ENCODE measurements at places on chromosomes 7 and 10. TPM values are rescaled to one million over a fixed set of nuclear protein-coding genes. Genes with fewer than 3 reads are reported as not detected.

The OPALIN gene
- not detected for total RNA-seq

The PITX3 gene
- 0.69 TPM for total RNA-seq

The SND1 gene
- total RNA-seq: 72.7 TPM

The CHST3 gene
- 12.2 TPM for total RNA-seq

The SP8 gene
- 2.8 TPM for total RNA-seq

The EEF1AKMT2 gene
- total RNA-seq: 36.7 TPM

The EN2 gene
- 0.23 TPM for total RNA-seq

The ANKRD2 gene
- 0.46 TPM for total RNA-seq

The SPDYE5 gene
- not detected for total RNA-seq

The EFCAB10 gene
- 11.8 TPM for total RNA-seq

The PCLO gene
- 77.5 TPM for total RNA-seq

The PRF1 gene
- total RNA-seq: 1.2 TPM

The RPS24 gene
- 2,051 TPM for total RNA-seq

The JAZF1 gene
- total RNA-seq: 58.6 TPM

The CYP2C19 gene
- not detected for total RNA-seq

The VKORC1L1 gene
- 41.5 TPM for total RNA-seq

The TMEM254 gene
- total RNA-seq: 18.0 TPM

The TMEM184A gene
- under 0.01 TPM for total RNA-seq

The APBB1IP gene
- total RNA-seq: 3.7 TPM

The SUPV3L1 gene
- 35.1 TPM for total RNA-seq

The ANKMY2 gene
- 65.5 TPM for total RNA-seq

The TMEM236 gene
- 0.23 TPM for total RNA-seq

The ZNF775 gene
- 7.6 TPM for total RNA-seq

The TRIM4 gene
- 12.5 TPM for total RNA-seq

The TBL2 gene
- total RNA-seq: 40.6 TPM

The CLDN3 gene
- total RNA-seq: 0.69 TPM

The GIMAP2 gene
- total RNA-seq: 6.7 TPM

The ZCCHC24 gene
- total RNA-seq: 15.2 TPM

The TRPV6 gene
- under 0.01 TPM for total RNA-seq

The NOM1 gene
- total RNA-seq: 22.8 TPM

The C10orf143 gene
- 1.4 TPM for total RNA-seq

The MAGI2 gene
- 118 TPM for total RNA-seq

The C10orf105 gene
- 2.1 TPM for total RNA-seq

The LRRD1 gene
- 0.92 TPM for total RNA-seq

The NXPH1 gene
- 94.6 TPM for total RNA-seq

The ZKSCAN5 gene
- 16.8 TPM for total RNA-seq

The ZNF365 gene
- 19.8 TPM for total RNA-seq

The NYAP1 gene
- total RNA-seq: 38.8 TPM
